ENCODE measurements at places on chromosomes 6 and 20. TPM values are rescaled to one million over a fixed set of nuclear protein-coding genes. Genes with fewer than 3 reads are reported as not detected.

Gene THBS2
- total RNA-seq = not detected

Gene MRAP2
- 0.07 TPM for total RNA-seq

DNA sequence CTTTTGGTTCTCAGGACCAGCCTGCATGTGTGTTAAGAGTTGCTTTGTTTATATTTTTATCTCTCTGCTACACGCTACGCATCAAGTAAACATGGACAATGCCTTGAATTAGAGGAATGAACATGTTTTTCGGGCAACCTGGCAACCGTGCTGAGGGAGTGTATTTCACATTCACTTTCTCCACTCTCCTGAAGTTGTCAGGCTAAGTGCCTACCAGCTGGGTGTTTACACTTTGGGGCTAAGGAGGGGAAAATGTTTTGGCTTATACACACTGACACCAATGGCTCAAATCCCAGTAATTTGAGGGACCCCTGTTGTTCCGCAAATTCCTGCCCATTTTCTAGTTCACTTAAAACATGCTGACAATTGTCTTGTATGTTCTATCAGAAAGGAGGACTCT, 141.5 kb upstream of the PDE7B start:
- H3K36me3 ChIP-seq = no peaks in the 10 kb centered on the region
- H3K27ac ChIP-seq = no peak overlapping the region
- H3K4me1 ChIP-seq = no peaks in the 10 kb centered on the region
- no peaks in the 10 kb centered on the region for H3K27me3 ChIP-seq

DNA sequence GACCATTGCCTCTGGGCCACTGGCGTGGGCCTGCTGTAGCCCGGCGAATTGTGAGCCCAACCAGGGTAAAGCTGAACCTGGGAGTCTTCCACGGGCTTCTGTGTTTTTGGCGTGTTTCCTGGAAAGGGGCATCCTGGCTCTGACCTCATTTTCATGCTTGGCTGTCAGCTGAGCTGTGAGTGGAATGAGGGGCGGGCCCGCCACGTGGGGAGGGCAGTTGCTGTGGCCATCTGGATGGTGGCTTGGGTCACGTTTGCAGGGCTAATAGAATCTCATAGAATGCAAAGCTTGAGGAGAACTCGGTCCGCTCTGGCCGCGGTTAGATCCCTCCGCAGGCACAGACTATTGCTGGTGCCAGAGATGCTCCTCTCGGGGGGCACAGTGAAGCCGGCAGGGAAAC, 263.0 kb downstream of the SMOC2 start:
- no peak overlapping the region for H3K27ac ChIP-seq
- H3K4me1 ChIP-seq = no peaks in the 10 kb centered on the region
- H3K36me3 ChIP-seq = no peaks in the 10 kb centered on the region
- H3K27me3 ChIP-seq = peaks cover 16% of the 10 kb centered on the region

Gene PEDS1
- 53.8 TPM for total RNA-seq

DNA sequence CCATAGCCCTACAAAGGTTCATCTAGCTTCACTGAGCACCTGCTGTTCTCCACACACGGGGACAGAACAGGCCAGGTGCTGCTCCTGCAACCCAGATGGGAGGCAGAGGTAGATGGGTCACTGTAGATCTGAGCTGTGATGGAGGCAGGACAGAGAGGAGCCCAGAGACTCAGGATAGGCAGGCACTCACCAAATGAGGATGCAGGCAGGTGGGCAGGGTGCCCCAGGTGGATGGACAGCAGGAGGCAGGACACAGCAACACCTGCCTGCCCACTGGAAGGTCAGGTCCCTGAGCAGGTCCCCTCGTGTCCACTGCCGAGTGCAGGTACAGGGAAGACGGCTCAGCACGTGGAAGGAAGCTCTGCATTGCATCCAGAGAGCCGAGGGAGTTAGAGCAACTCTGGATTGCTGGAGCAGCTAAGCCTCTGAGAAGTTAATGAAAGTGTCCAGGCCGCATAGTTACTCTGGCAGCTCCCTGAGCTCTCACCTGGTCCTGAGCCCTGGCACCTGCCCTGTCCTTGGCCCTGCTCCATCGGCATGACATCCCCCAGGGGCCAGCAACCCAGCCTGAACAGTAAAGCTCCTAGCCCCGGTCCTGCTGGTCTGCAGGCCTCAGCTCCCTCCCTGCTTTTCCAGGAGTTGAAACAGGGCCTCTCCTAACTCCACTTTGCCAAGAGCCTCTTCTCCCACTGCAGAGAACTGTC, 4.9 kb upstream of the YTHDF1 start:
- H3K27ac ChIP-seq = no peak overlapping the region
- DNase-seq = no peak
- no peak overlapping the region for H3K4me3 ChIP-seq
- H3K4me1 ChIP-seq = peaks cover 17% of the 10 kb centered on the region
- no peaks in the 10 kb centered on the region for H3K27me3 ChIP-seq

DNA sequence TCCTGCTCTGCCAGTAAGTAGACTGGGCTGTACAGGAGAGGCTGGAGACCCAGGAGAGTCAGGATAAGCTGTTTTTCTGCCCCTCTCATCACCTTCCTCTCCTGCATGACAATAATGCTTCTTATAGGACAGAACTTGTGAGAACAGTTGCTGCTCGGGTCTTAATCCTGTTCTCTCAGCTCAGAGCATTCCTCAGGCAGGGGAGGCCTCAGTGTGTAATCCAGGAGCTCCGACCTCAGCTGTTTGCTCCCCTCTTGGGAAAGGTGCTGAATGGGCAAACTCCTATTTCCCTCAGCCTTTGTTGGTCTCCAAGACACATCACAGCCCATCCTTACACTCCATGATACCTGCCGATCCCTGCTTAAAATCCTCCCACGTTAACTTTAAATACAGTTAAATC, 134.9 kb upstream of the LRFN2 start:
- H3K27me3 ChIP-seq = no peaks in the 10 kb centered on the region
- no peak overlapping the region for H3K4me3 ChIP-seq
- no peaks in the 10 kb centered on the region for H3K4me1 ChIP-seq
- H3K36me3 ChIP-seq = no peaks in the 10 kb centered on the region
- H3K27ac ChIP-seq = no peak overlapping the region

- H3K4me3 ChIP-seq = no peak overlapping the region
- H3K27me3 ChIP-seq = no peaks in the 10 kb centered on the region
- peaks cover 83% of the 10 kb centered on the region for H3K4me1 ChIP-seq
These were observed 89.6 kb upstream of the BEND6 start for GRCh38 chr6:56865081-56865875.

Gene LGSN
- total RNA-seq = not detected

Data from PC-3 (cell line).